ENCODE measurements at places on chromosomes 12 and 14.

- no peak for DNase-seq
Observed at GRCh38 chr12:4719821-4720636, at the start of gene GALNT8. Gene GALNT8, plus strand, starts transcription at chr12:4720400. Its CDS starts 278 bp downstream, at chr12:4720678.

GRCh38 chr12:211142-211465 is 2.9 kb downstream of the SLC6A12 start:
- no peak for DNase-seq

DNA sequence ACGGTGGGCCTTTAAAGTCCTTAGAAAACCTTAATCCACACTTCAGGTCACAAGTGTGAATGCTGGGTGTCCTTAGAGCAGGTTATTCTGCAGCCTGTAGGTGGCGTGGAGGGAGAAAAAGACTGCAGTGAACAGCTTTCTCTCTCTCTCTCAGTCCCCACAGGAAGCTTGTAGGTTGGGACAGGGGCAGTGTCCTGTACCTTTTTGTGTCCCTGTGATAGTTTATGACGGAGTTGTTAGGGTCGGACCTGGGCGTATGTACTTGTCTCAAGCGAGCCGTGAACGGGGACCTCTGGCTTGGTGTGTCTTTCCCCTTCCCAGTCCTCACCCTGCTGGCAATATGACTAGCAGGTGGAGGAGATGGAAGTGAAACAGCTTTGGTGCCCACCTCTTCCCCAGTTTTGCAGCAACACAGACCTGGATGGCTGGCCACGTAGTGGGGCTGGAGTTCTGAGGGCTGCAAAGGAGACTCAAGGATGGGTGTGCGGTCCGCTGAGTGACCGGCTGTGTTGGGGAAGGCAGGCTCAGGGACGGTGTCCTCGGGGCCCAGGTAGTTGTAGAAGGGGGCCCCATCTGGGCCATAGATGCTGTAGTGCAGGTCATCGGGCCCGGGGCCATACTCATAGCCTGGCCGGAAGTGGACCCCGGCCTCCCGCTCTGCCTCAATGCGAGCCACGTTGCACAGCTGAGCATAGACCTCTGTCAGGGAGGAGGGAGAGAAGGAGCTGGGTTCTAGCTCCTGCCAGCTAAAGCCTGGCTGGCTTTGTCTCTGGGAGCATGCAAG is 8.9 kb downstream of the ISCA2 start:
- DNase-seq = peak; percentile 62

DNA sequence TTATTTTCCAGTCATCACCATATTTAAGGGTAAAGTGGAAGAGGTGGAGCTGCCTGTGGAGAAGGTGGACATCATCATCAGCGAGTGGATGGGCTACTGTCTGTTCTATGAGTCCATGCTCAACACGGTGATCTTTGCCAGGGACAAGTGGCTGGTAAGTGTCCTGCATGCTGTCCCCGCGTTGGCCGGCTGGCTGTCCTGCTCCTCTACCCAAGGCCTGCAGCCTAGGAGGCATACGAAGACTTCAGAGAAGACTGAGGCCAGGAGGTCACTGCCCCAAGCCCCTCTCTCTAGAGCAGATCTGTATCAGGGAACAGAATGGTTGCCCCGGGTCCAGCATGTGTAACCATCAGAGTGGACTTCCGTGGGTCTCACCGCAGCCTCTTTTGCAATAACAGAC is 77.7 kb downstream of the PRMT8 start:
- no peak for DNase-seq

- DNase-seq = no peak
Observed at GRCh38 chr12:89787763-89788162, 79.1 kb upstream of the ATP2B1 start.

- no peak for DNase-seq
Observed at GRCh38 chr12:75641031-75641780, 129.8 kb upstream of the KRR1 start.

DNA sequence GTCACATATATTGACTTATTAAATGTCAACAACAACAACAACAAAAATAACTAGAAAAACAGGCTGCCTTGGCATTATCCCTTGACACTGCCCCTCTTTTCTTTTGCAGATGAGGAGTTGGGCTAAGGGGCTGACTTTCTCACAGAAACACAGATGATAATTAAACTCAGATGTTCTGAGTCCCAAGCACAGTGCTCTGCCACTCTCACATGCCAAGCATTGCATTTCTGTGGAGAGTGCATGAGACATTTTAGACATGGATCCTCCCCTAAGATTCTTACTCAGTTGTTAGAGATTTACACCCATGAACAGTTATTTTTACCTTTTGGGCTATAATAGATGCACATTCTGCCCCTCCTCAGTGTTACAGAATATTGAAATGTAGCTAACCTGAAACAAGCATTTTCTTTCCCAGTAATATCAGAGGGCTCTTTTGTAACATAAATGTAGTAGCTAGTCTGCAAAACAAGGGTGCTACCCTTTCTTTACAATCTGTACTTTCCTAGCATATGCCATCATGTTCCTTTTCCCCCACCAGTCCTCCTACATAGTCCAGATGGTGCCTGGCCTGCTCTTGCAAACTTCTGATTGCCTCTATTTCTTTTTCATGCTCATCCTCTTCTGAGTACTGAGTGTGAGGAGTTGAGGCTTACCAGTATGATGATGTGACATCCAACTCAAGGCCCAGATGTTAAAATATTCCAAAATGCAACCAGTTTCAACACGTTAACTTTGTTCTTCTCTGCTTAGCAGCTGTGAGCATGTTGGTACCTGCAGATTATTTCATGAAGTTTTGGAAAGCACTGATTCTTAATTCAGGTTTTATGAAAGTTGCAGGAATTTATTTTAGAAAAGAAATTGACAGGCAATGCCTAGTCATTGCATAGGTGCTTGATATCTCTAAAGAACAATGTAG is 125.0 kb upstream of the ATP2B1 start:
- DNase-seq = no peak

DNA sequence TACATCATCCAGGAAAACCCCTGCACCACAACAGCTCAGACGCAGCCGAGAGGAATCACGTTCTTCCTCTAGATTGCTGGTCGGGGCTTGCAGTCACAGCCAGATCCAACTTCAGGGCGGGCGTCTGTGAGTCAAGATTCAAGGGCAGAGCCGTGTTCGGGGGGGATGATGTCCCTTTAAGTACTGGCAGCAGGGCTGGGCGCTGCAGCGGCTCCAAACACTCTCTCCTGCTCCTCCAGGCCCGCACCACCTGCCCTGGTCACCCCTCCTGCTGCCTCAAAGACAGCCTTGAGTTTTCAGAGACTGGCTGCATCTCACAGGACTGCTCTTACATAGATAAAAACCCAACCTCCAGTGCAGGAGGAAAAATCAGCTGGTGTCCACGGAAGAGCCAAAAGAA is 68.3 kb downstream of the KDM2B start:
- no peak for DNase-seq

DNA sequence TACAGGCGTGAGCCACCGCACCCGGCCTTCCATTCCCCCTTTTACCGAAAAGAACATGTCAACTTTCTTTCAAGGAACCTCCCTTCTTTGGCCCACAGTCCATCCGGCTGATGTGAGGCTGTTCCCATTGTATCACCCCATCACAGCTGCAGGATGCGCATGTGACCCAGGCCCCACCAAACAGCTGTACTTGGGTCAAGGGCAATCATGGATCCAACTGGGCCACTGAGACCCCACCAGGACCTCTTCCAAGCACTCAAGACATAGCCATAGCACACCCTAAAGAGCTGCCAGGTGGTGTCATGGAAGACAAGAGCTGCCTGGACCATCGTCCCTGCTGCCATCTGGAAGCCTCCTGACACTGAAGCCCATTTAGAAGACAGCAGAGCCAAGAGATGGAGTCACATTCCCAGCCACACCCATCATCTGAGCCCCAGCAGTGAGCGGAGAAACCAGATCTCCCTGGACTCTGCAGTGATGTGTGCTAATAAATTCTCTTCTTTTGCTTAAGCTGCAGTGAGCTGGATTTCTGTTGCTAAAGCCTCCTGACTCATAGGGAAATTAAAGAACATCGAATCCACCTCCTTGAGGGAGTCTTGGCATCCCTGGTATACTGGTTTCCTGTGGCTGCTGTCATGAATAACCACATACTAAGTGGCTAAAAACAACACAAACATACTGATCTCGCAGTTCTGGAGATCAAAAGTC is 105.6 kb downstream of the KSR2 start:
- DNase-seq = no peak

DNA sequence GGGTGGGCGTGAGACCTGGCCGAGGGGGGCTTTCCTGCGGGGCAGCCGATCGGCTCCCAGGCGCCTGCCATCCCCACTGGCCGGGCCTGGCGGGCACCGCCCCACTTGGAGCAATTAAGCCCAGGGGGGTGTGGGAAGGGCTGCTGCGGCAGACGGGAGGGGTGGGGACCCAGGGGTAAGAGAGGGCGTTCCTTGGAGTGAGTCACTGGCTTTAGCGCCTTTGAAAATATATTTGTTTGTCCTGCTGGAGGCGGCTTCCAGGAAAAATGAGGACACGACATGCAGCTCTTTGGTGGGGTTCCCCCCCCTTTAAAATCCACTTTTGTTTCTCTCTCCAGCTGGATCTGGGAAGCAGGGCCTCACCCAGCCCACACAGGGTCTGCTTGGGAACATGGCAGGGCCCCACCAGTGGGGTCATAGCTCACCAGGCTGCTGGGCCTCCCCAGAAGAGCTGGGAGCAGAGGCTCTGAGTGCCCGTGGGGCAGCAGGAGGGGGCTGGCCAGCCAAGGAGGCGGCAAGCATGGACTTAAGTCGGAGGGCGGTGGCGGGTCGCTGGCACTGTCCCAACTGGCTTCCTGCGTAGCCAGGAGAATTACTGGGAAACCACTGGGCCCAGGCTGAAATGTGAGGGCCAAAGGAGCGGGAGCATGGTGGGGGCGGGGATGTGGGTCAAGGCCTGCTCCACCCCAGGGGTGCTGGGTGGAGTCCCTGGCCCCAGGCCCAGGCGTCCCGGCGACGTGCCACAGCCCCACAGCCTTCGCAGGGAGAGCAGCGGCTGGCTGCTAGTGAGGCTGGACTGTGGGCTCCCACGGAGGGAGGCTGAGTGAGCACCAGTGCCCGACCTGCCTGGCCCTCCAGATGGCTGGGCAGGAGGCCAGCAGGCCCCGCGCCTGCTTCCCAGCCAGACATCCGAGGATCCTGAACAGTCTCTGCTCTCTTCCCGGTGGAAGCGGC is 128.0 kb downstream of the RFLNA start:
- DNase-seq = peak; percentile 52

DNA sequence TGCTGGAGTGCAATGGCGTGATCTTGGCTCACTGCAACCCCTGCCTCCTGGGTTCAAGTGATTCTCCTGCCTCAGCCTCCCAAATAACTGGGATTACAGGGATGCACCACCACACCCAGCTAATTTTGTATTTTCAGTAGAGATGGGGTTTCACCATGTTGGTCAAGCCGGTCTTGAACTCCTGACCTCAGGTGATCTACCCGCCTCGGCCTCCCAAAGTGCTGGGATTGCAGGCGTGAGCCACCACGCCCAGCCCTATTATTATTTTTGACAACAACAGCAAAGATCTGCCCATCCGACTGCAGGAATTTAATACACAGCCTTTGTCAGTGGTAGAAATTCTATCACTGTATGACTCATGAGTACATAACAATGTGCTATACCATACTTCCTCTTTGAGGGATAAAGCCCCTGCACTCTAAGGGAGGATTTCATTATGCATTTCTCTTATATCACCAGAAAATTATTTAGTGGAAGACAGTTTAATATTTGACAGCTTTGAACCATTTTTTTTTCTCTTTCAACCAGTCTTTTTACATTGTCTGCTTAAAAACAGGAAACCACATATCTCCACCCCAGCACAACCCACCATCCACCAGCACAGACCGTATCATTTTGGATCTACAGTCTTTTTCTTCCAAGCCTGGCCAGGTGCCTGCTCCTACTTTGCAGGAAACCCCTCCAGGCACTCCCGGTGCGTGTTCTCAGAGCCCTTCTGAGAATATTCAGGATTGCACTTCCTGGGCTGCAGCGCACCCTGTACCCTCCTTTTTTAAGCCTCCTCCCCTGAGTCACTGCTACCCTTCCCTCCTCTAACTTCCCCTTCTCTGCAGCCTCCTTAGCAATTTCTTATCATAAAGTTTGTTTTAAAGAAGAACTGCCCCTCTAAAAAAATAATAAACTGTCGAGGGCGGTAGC is 594 bp downstream of the ARHGDIB start:
- DNase-seq = no peak

DNA sequence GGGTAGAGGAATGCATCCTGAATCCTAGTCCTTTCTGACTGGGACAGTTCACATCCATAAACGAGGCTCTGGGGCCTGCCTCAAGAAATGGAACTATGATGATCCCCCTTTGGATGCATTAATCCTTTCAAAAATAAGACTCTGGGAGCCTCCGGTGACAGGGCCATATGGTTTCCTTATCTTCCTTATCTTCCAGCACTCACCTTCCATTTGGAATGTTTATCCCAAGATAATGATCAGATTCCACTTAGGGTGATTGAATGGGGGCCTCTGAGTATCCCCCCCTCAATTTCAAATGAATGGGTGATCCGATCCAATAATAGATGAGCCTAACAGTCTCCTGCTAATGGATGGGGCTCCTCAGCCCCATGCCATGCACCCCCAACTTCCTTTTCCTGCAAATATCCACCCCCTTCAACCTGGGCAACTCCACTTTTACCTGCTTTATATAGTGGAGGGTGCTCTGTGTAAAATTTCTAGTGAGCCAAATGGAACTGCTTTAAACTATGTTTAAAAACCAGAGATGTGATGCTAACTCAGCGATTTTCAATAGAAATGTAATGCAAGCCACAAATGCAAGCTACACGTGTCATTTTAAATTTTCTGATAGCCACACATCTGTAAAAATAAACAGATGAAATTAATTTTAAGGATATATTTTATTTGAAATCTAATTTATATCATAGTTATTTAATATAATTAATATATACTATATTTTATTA is 157.8 kb downstream of the ZFP36L1 start:
- DNase-seq = no peak

GRCh38 chr12:57569858-57570257 is 20.0 kb downstream of the KIF5A start:
- DNase-seq = no peak

- peak; percentile 43 for DNase-seq
Observed at GRCh38 chr12:50926415-50926814, 25.9 kb upstream of the HIGD1C start.

DNA sequence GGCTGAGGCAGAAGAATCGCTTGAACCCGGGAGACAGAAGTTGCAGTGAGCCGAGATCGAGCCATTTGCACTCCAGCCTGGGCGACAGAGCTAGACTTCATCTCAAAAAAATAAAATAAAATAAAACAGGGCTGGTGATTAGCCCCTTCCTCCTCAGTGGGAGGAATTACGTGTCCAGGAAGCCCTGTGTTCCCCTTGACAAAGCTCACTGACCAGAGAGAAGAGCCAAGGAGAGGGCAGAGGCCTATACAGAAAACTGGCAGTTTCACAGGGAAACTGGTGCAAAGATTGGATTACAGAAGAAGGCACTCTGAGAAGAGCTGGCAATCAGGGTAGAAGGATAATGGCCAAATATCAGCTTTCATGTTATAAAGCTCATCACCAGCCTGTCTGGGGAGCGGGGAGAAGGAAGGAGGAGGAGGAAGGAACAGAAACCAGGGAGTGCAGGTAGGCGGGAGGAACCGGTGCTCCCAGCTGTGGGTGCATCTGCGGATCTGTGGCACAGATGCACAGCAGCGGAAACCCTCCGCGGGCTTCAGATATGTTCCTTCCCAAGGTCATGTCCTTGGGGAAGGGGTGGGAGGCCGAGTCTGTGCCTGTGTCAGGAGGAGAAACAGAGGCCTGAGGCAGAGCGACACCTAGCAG is 6.7 kb downstream of the RAB15 start:
- DNase-seq = no peak

Data from eye (tissue), 1 donor.